Stimulated activated CD8-positive, alpha-beta memory T cell treated with anti-CD3 and anti-CD28 coated beads, Interleukin-7, amount 100 ng/mL, for 1 hour (primary cell): ENCODE measurements at places on chromosomes 3 and 15.

- DNase-seq: no peak
Measured at GRCh38 chr3:179476215-179476614, 24.9 kb upstream of the GNB4 start.

- DNase-seq: no peak
Measured at GRCh38 chr3:134600206-134600605, 50.6 kb downstream of the KY start.

GRCh38 chr15:52557274-52557641, 11.6 kb downstream of the ARPP19 start:
- no peak for DNase-seq

- no peak for DNase-seq
Measured at GRCh38 chr3:102090721-102091045, 241.4 kb downstream of the NFKBIZ start.

DNA sequence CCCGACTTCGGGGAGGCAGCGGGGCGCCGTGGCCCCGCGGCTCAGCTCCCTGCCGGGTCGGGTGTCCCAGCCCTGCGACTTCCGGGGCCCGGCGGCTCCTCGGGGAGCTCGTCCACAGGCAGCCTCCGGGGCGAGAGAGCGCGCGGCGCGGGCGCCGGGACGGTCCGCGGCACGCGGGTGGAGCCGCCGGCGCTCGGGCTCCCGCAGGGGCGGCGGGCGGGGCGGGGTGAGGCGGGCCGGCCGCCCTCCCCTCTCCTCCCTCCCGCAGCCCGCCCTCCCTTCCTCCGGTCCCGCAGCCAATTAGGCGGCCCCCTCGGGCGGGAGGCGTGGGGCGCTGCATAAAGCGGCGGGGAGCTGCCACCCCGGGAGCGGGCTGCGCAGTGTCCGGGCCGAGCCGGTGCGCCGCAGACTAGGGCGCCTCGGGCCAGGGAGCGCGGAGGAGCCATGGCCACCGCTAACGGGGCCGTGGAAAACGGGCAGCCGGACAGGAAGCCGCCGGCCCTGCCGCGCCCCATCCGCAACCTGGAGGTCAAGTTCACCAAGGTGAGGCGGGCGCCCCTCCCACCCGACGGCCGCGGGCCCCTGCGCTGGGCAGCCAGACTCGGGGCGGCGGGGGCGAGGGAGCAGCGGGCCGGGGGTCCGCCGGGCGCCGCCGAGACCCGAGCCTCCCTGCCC, at the start of gene ALDH1A3:
Gene ALDH1A3 (plus strand): TSS at position 368 of the 675 bp plus-strand sequence. CDS start 77 bp downstream, at position 445.
- DNase-seq: no peak

DNA sequence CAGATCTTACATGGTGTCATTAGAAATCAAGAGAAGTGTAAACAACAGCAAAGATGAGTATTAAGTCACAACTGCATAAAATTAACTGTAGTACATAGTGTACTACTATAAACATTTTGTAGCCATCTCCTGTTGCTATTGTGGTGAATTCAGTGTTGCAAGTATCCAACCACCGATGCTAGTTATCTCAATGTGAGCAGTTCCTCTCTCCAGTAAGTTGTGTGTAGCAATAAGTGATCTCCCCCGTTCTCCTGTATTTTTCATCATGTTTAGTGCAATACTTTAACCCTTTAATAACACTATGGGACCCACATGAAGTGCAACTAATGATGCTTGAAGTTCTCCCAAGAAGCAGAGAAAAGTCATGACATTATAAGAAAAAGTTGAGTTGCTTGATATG, 264.7 kb upstream of the KCNH8 start:
- no peak for DNase-seq
